Foreskin melanocyte (primary cell): ENCODE measurements at places on chromosomes 16 and 17.

DNA sequence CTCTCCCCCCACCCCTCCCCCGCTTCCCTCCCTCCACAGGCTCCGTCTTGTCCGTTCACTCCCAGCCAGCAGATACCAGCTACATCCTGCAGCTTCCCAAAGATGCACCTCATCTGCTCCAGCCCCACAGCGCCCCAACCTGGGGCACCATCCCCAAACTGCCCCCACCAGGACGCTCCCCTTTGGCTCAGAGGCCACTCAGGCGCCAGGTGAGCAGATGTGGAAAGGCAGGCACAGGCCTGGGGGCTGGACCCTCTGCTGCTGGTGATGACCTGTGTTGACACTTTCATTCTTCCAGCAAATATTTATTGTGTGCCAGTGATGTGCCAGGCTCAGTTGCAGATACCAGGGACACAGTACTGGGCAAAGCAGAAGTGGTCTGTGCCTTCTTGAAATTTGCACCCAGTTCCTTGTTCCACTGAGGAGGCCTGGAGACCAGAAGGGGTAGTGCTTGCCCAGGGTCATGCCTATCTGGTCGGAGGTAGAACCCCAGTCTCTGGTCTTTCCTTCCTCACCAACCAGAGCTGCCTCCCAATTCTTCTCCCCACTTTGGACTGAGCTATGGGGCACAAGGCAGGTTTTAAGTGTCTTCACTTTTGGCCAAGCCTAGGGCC lies 10.3 kb upstream of the ABCC3 start:
- DNase-seq = no peak

DNA sequence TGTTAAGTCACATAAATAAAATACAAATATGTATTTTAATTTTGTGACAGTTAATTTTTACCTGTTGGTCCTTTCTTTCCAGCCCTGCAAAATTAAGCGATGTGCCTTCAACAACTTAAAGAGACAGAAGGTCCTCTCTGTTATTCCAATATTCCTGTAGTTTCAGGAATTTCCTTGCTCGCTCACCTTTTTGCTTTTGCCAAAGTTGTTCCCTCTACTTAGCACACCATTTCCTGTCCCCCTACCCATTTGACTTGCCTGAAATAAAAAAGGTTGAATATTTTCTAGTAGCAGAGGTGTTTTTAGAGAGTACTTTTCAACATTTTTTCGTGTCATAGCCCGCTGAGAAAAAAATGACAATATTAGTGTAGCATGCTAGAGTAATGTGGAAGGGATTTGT lies 556 bp upstream of the MYH2 start:
- no peak for DNase-seq

GRCh38 chr17:72169823-72170222 lies 49.0 kb downstream of the SOX9 start:
- DNase-seq = no peak

- no peak for DNase-seq
Measured at GRCh38 chr17:8693328-8693727, 51.3 kb downstream of the CCDC42 start.

- no peak for DNase-seq
Measured at GRCh38 chr17:42424991-42425610, 2.0 kb upstream of the CAVIN1 start.

DNA sequence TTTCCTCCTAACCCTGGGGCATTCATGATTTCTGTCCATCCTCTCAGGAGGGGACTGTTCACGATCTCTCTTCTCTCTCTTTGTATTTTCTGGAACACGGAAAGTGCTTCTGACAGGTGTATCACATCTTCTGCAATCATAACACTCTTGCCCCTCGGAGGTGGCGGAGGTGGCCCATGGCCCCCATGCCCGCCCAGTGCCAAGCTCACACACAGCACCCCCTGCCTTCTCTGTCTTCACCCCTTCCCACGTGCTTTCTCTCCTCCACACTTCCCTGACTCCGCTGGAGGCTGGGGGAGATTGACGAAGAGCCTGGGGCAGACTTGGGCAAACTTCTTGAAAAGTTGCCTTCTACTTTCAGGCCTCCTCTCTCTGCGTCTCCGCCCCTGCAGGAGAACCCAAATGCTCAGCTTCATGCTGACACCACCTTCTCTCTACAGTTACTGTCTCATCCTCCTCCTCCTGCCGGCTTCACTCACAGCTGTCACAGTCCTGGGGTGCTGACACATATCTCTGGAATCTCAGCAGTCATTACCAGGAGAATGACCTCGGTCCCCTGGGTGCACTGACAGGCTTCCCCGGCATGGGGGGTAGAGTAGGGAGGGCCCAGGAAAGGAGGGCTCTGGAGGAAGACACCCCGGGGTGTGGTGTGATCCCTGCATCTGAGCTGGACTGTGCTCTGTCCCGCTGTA lies 127.1 kb downstream of the ENGASE start:
- no peak for DNase-seq

DNA sequence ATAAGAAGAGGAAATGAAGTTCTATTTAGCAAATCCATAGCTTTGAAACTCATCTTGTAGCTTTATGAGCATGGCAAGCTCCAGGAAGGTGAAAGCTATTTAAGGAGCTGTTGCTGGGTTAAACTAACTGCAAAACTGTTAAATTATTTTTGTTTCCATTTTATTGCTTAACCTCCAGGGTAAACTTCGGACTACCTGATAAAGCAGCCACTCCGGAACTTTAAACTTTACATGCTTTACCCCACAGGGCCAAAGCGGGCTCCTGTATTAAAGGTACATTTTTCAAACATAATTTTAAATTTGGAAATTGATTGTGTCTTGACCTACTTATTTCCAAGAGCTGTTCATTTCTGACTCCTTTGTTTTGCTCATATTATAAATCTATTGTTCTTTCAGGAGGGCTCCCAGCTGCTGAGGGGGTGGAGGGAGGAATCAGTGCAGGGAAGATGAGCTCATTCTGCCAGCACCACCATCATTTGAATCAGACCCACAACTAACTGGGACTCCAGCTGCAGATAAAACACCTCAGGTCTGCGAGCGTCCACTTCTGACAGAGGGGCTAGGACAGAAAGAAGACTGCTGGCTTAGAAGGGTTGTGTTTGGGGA lies 157.9 kb downstream of the IRX3 start:
- no peak for DNase-seq

- no peak for DNase-seq
Measured at GRCh38 chr16:23145186-23145585, 4.1 kb downstream of the USP31 start.

- no peak for DNase-seq
Measured at GRCh38 chr16:29256501-29256981, 150.0 kb downstream of the NPIPB11 start.

- DNase-seq = no peak
Measured at GRCh38 chr16:89489898-89490438, 393 bp downstream of the ANKRD11 start.

GRCh38 chr16:68380348-68380670 lies 68.0 kb downstream of the SMPD3 start:
- no peak for DNase-seq

- no peak for DNase-seq
Measured at GRCh38 chr17:59804901-59805465, 87.8 kb downstream of the TUBD1 start.

DNA sequence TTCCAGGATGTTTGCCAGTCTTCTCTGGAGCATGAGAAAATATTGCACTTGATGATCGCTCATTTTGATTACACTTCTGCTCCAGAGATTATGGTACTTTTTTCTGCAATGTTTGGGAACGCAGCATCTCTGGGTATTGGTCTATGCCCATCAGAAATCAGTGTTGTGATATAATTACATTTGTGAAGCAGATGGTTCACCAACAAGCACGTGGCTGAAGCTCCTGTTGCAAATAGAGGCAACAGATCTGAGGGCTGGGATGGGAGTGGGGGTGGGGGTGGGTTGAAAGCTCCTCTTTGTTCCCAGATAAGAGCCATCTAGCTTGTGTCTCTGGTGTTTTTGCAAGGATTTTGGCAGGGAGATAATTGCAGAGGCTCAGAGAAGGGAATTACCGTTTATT lies 252.3 kb downstream of the SHISA9 start:
- DNase-seq = no peak

DNA sequence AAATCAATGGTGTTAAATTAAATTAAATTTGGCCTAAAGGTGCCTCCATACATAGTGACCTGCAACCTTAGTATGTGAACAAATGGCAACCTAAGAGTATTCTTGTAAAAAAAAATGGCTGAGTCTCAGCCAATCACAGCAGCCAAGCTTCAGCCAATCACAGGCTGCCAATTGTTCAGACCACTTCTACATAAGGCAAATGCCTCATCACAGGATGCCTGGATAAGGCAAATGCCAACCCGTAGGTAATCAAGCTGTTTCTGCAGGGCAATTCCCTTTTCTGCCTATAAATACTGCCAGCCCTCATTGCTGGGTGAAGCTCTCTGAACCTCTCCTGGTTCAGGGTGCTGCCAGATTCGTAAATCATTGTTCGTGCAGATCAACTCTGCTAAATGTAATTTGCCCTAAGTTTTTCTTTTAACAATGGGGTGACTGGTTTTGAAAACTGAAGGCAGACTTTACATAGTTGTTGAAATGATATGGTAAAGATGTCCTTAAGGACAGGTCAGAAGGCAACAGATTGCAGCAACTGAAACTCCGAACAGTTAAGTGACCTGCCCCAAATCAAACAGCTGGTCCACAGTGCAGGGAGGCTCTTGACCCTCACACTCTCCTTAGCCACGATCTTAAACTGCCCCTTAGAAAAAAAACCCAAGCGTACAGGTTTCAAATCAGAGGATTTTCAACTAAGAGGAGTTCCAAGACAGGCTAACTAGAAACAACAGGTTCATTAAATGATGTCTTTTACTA lies 50.3 kb downstream of the N4BP1 start:
- DNase-seq = no peak

DNA sequence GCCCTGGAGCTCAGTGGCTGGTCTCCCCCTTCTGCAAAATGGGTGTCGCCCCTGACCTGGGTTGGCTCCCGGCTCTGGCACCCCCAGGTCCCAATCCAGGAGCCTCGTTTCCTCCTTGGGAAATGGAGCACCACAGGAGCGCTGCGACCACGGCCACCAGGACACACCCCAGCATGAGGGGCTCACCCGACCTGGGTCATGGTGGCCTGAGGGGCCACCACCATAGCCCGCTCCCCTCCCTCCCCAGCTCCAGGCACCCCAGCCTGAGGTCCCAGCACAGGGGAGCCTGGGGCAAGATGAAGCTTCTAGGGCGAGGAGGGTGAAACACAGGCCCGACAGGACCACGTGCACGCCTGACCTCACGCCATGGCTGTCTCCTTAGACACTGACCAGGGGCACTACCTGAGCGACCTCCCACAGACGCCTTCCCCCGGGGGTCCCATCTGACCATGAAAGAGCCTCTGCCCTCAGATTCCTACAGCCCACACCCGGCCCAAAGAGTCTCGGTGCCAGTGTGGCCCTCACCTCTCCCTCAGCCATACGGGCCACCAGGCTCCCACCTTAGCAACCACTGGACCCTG lies 11.8 kb downstream of the BCAR1 start:
- DNase-seq = no peak

DNA sequence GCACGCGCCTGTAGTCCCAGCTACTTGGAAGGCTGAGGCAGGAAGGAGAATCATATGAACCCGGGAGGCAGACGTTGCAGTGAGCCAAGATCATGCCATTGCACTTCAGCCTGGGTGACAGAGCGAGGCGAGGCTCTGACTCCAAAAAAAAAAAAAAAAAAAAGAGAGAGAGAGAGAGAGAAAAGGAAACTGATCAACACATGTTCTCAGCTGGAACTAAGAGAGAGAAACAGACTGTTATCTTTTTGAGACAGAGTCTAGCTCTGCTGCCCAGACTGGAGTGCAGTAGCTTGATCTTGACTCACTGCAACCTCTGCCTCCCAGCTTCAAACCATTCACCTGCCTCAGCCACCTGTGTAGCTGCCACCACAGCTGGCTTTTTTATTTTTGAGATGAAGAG lies 60.4 kb downstream of the STH start:
- no peak for DNase-seq

DNA sequence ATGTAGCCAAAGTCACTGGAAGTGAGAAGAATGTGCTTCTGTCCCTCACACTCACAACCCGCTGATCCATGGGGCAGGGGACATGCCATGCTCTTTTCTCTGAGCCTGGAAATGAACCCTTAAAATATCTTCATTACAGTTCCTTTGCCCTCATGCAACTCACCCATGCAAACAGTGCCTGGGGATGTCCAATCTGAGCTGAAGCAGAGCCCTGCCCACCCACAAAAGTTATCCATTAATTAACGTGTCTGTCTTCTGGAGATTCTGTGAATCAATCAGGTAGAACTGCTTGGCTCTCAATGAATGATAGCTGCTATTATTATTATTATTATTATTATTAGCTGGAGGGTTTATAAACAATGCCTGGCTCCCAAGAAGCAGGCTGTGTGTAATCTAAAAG lies 133.7 kb downstream of the USP31 start:
- DNase-seq = no peak

- no peak for DNase-seq
Measured at GRCh38 chr17:57451191-57451590, 194.9 kb downstream of the MSI2 start.

DNA sequence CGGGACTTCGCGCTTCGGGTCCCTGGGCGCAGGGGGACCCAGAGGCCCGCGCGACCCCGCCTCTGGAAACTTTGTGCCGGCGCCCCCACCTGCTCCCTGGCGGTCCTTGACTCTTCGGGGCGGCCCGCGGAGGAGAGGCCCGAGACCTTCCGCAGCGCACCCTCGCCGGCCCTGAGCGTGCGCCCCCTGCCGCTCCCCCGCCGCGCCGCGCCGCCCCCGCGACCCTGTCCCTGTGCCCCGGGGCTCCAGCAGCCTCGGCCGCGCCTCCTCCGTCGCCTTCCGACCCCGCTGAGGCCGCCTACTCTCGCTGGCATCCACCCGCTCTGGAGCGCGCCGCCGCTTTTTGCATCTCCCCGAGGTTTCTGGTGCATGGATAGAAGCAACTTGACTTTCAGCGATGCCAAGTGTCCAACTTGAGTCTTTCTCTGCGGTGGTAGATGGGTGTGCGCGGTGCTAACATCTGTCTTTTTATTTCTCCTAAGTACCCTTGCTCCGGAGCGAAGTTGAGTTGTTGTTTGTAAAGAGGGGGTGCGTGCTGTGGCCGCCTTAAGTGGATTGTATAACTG lies 414 bp downstream of the DUSP14 start:
- DNase-seq = peak; percentile 58

DNA sequence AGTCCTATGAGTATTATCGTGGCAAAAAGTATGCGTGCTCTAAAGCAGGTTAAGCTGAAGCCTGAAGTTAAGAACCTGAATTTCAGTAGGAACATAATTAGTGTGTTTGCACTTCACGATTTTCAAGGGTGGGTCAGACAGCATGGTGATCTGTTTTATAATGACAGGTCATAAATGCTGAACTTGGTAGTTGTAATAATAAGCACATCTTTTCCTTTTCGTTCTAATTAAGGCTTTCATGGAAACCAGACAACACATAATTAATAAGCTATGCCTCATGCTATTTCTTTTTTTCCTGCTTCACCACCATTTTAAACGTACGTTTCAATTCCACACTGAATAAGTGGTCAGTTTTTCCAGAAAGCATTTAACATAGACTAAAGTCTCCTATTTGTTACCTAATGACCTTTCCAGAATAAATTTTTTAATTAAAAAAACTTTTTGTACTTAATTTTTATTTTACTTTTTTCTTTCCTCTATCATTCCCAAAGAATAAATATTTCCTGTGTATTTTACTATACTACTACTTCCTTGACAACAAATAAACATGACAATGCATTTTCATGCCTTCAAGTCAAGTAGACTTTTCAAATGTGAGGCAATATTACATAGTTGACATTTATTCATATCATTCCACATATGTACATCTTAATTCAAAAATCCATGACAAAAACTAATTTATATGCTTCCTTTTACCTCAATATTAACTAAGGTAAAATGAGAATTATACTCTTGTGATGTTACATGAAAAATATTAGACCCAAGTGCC lies 22.4 kb downstream of the CMC2 start:
- no peak for DNase-seq
